ENCODE measurements at places on chromosomes 3 and 15.

DNA sequence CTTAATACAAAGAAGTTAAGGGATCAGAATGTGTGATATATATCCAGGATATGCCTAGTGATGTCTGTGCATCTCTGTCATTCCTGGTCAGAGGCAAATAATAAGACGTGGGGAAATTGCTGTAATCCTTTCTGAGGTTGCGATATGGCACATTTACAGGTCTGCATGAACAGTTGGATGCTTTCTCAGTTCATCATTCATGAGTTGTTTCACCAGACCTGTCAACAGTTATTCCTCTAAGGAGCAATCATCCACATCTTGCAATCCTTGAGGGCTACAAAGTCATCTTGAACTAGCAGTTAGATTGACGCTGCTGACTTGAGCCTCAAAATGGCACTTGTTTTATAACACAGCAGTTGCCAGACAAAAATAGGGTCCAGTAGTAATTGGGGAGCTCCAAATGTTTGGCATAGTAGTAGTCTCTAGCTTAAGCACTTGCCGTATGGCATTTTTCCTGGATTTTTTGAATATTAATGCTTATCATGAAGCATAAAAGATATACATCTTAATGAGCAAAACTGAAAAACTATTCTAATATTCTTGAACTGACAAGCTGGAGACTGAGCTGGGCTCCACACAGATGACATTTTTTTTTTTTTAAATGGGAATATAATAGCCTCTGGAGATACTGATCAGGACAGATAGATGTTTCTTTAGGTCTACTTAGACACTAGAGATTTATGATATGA is 761.7 kb downstream of the VGLL3 start:
- no peak for DNase-seq

GRCh38 chr3:58581328-58582091 is 4.3 kb upstream of the FAM107A start:
- DNase-seq = no peak

GRCh38 chr3:72995337-72995736 is 1.3 kb upstream of the PPP4R2 start:
- no peak for DNase-seq

GRCh38 chr15:64166102-64166890 is 3.5 kb upstream of the PPIB start:
- DNase-seq = no peak

DNA sequence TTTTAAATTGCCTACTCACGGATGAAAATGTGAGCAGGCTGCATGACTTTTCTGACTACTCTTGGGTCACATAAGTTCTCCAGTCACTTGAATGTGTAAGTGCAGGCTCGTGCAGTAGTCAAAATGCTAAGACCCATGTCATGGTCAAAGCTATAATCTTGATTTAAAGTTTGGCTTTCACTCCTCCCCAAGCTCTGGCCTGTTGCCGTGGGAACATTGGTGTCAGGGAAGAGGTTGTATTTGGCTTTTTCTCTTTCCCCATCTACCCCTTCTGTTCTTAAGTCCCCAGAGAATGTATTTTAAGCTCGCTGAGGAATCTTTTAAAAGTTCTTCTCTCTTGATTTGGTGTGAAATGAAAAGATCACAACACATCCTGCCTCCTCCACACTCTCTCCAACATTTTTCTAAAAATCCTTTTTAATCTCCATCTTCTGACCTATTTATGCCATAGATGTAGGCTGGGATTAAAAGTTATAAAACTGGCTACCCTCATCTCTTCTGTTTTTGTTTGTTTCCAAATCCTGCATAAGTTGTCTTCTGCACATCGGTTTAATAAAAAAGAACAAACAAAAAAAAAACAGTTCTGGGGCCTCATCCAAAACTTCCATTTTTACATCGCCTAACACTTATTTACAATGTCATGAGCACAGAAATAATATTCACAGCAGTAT is 61.4 kb upstream of the ADAMTSL3 start:
- DNase-seq = no peak

All from inflammatory macrophage (primary cell).